ENCODE measurements at places on chromosomes 2 and 18.

- no peak for DNase-seq
These were observed 610.2 kb downstream of the DSC3 start for GRCh38 chr18:30432349-30432748.

DNA sequence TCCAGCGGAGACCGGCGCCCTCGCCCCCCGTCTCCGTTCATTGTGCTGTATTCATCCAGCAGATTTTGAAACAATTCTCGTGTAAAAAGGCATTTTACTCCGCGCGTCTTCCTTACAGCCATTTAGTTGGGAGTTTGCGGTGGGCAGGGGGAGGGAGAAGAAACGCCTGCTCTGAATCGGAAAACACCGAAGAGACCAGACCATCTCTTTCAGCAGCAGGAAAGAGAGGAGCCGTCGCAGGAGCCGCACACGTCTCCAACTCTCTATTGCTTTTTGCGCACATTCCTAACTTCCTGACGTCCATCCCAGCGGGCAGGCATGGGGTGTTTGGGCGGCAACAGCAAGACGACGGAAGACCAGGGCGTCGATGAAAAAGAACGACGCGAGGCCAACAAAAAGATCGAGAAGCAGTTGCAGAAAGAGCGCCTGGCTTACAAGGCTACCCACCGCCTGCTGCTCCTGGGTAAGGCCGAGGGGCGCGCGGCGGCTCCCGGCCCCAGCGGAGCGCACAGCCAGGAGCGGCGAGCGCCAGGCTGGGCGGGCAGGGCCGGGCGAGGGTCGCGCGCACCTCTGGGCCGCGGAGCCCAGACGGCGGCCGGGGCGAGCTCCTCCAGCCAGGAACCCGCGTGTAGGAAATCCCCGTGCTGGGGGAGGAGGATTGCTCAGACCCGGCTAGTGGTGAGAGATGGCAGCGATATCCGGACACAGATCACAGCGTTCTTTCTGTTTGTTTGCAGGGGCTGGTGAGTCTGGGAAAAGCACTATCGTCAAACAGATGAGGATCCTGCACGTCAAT lies 63.2 kb downstream of the GNAL start:
- peak; percentile 32 for DNase-seq

- no peak for DNase-seq
These were observed 45.5 kb upstream of the MSH2 start for GRCh38 chr2:47357483-47357882.

- no peak for DNase-seq
These were observed 625.3 kb upstream of the LRRTM4 start for GRCh38 chr2:78147466-78147865.

GRCh38 chr2:215144106-215144875 lies 5.9 kb upstream of the ABCA12 start:
- DNase-seq, result no peak

DNA sequence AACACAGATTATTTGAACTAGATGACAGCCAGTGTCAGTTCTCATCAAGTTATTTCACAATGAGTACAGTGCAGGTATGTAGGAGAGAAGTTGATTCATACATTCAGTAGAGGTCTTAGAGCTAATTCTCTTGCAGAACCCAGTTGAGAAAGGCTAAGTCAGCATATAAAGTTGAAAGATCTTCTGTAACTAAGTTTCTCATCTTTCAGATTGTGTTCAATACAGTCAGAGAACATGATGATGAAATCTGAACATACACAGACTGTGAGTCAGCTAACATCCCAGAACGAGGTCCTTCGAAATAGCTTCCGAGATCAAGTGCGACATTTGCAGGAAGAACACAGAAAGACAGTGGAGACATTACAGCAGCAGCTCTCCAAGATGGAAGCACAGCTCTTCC lies 41.9 kb upstream of the LIMS1 start:
- no peak for DNase-seq

GRCh38 chr18:27491772-27492171 lies 306.7 kb upstream of the CHST9 start:
- DNase-seq, result no peak
